ENCODE measurements at places on chromosomes 11 and 22.

DNA sequence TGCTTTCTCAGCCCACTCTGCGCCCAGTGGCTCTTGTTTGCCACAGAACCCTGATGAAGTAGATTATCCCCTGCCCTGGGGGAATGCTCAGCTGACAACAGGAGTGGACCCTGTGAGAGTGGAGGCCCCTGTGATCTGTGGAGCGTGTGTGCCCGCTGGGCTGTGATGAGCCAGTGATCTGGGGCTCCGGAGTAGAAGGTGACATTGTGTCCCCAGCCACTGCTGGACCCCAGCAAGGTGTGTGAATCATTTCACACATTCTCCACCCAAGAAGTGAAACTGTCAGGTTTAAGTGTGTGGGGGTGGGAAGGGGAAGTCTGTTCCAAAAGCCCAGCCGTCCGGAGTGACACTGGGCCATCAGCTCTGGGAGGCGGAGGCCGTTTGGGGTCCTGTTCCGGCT is 33.1 kb upstream of the GRAMD4 start:
- DNase-seq = no peak

- no peak for DNase-seq
Measured at GRCh38 chr11:77049026-77049425, 14.8 kb downstream of the B3GNT6 start.

GRCh38 chr11:2989551-2989950 is 2.6 kb downstream of the NAP1L4 start:
- DNase-seq = no peak

GRCh38 chr11:123236879-123237278 is 41.8 kb upstream of the CLMP start:
- no peak for DNase-seq

DNA sequence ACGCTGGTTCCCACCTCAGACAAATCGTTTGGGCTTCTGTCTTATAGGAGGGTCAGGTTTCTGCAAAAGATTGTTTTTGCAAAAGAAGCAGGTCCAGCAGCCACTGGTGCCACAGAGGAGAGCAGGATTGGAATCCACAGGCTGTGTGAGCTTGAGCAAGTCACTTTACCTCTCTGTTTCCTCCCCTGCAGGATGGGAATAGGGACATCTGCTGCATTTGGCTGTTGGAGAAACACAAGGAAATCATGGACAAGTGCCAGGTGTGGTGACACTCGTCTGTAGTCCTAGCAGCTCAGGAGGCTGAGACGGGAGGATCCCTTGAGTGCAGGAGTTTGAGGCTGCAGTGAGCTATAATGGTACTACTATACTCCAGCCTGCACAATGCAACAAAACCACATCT is 422.6 kb downstream of the MN1 start:
- DNase-seq = no peak

GRCh38 chr22:16960220-16960883 is 47.7 kb downstream of the GAB4 start:
- no peak for DNase-seq

DNA sequence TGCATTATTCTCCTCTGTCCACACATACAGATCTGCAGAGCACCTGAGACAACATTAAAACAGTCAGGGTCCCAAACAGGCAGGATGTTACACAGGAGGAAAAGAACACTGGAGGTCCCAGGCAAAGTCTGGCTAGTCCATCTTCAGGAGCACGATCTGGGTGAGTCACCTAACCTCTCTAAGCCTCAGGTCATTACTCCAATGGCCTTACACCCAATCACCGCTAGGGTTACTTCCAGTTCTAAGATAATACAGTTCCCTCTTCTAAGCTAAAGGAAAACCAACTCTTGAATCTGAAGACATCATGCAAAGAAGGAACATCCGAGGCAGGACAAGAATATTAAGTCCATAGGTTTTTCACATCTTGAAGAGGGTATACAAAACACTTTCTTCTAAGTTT is 24.5 kb downstream of the ASCC2 start:
- peak; percentile 86 for DNase-seq

- no peak for DNase-seq
Measured at GRCh38 chr11:111729831-111730311, 36.3 kb downstream of the PPP2R1B start.

GRCh38 chr11:95728094-95728493 is 61.5 kb downstream of the FAM76B start:
- DNase-seq = no peak

DNA sequence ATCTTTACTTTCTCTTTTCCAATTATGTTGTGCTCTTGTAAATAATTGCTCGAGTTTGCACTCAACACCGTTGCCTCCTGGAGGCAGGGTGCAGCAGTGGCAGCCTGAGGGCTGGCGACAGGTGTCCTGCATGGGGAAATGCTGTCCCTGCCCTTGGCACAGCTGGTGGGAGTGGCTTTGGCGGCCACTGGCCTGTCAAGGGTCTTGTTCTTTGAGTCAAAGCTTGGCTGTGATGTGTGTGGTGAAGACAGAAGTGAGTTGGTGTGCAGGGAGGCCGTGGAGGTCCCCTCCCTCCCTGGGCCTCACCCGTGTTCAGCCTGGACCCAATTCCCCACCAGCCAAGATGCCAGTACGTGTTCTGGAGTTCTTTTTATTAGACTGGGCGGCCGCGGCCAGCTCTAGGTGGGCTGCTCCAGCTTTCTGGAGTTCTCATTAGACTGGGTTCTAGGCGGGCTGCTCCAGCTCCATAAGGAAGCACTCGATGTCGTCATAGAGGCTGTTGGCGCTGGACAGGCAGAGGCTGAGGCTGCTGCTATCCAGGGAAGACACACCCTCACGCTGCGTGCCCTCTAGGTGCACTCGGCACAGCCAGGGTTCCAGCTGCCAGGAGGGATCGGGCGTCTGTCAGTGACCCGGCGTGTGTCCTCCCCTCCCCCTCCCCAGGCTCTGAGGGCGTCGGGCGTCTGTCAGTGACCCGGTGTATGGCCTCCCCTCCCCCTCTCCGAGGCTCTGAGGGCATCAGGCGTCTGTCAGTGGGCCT is 3.4 kb downstream of the IRF7 start:
- peak; percentile 56 for DNase-seq

GRCh38 chr22:46858181-46858771 is 95.8 kb downstream of the TBC1D22A start:
- no peak for DNase-seq

GRCh38 chr11:112584672-112585071 is 324.0 kb upstream of the PLET1 start:
- DNase-seq = peak; percentile 7
